ENCODE measurements at places on chromosomes 1 and 21. TPM values are rescaled to one million over a fixed set of nuclear protein-coding genes. Genes with fewer than 3 reads are reported as not detected.

DNA sequence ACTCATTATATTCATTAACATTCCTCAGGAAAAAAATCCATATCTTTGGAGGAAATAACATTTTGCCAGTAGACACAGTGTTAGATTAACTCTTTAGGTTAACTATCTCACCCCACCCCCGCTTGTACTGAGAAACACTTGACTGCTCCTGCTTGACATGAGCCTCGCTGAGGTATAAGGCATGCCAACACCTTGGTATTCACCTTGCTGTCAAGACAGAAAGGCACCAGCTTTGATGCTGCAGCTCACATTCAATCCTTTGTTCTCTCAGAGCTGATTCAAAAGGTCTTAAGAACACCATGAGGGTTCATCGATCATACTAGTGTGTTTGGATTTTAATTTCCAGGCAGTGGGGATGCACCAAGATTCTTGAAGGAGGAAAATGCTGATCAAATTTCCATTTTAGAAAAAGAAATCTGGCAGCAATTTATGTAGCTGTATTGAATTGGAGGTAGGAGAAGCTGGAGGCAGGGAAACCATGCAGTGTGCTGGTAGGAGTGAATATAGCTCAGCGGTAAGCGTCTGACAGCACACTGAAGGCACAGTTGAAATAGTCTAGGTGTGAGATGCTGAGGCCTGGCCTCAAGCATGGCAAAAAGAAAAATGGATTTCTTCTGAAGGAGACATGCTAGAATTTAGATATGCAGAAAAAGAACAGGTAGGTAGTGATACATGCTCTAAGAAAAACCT, 108.0 kb upstream of the ST6GALNAC5 start:
- H3K27me3 ChIP-seq: no peaks in the 10 kb centered on the region
- H3K27ac ChIP-seq: no peak overlapping the region
- no peak for DNase-seq
- no peak overlapping the region for H3K4me3 ChIP-seq

DNA sequence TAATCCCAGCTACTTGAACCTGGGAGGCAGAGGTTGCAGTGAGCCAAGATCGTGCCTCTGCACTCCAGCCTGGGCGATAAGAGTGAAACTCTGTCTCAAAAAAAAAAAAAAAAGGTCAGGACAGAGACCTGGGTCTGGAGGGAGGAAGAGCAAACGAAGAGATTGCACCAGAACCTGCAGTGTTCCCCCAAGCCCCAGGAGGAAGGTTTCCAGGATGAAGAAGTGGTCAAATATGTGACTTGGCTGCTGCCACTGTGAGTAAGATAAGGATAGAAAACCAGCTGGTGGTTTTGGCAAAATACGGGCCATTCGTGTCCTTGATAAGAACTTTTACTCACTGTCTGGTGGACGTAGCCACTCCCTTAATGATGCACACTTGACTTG, 42.2 kb downstream of the CLDN14 start:
- no peak for DNase-seq
- H3K4me3 ChIP-seq: no peak overlapping the region
- peaks cover 10% of the 10 kb centered on the region for H3K4me1 ChIP-seq
- H3K27ac ChIP-seq: no peak overlapping the region
- H3K27me3 ChIP-seq: no peaks in the 10 kb centered on the region

- no peaks in the 10 kb centered on the region for H3K4me1 ChIP-seq
- H3K4me3 ChIP-seq: no peak overlapping the region
- no peak overlapping the region for H3K27ac ChIP-seq
- H3K27me3 ChIP-seq: no peaks in the 10 kb centered on the region
- H3K36me3 ChIP-seq: no peaks in the 10 kb centered on the region
Measured at GRCh38 chr1:14794906-14795305, 196.4 kb downstream of the KAZN start.

DNA sequence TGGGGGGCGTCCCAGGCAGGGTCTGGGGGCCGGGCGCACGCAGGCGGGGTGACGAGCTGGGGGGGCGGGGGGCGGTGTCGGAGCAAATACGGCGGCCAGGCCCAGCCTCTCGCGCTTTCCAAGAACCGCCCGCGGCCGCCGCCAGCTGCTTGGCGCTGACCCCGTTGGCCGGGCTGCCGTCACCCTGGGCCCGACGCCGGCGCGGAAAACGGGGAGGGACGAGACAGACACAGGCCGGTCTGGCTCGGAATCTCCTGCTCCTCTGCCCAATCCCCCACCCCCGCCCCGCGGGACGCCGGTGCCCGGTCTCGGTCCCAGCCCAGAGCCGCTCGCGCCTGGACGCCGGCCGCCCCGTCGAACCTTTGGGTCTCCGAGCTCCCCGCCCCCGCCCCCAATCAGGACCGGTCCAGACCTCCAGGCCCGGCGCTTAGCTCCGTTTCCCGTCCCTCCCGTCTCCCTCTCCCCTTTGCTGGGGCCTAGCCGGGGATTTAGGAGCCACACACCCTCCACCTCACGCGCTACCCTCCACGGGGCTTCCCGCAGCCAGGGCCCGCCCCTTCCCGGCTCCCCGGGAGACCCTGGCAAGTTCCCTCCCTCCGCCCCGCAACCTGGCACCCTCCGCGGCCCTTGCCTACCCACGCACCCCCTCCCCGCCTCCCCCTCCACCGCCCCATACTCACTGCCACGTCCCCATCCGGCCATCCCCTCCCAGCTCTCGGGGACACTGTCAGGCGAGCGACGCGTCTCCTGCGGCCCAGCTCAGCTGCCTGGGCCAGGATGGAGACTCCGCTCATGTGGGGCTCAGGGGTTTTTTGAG, 800 bp upstream of the MMP23B start:
- H3K36me3 ChIP-seq: peaks cover 14% of the 10 kb centered on the region
- peak overlapping the region; percentile 42 for H3K4me3 ChIP-seq
- H3K27me3 ChIP-seq: peaks cover 21% of the 10 kb centered on the region
- H3K27ac ChIP-seq: peak overlapping the region; percentile 84

DNA sequence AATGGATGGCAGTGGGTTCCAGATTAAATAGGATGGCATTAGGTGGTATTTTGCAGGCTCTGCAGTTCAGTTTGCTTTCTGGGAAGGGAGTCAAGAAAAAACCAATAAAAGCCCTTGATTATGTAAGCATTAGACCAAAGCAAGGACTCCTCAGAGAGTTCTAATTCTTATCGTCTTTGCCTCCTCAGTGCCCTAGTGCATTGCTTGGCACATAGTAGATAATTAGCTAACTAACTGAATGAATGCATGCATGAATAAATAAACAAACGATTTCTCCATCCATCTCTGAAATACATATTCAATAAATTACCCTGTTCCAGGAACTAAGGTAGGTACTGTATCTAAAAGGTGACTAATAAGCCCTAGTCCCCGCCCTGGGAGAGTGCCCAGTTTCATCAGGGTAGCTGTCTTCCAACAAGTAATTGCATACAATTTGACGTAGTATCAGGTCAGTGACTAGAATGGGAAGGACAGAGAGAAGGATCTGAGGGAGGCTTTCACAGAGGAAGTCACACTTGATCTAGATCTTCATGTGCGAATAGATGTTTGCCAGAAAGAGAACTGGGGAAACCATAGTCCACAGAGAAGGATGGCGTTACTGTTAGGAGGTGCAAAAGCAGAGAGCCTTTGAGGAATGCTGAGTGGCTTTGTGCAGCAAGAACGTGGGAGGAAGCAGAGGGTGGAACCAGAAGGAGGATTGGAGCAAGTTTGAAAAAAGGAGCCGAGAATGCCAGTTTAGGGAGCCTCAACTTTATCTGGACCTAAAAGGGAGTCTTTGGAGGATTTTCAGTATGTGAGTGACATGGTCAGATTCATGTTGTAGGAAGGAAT, 111.4 kb downstream of the TBX19 start:
- peaks cover 2% of the 10 kb centered on the region for H3K27me3 ChIP-seq
- no peak overlapping the region for H3K27ac ChIP-seq
- DNase-seq: no peak
- H3K4me1 ChIP-seq: no peaks in the 10 kb centered on the region

PM20D1 gene
- 0.30 TPM for total RNA-seq

GRCh38 chr1:107169615-107170014, 28.8 kb downstream of the NTNG1 start:
- H3K27ac ChIP-seq: no peak overlapping the region
- no peaks in the 10 kb centered on the region for H3K4me1 ChIP-seq
- no peaks in the 10 kb centered on the region for H3K27me3 ChIP-seq

GRCh38 chr21:46078978-46079351, 18.9 kb upstream of the COL6A2 start:
- H3K4me1 ChIP-seq: no peaks in the 10 kb centered on the region
- no peak overlapping the region for H3K27ac ChIP-seq
- H3K4me3 ChIP-seq: no peak overlapping the region
- peaks cover 8% of the 10 kb centered on the region for H3K27me3 ChIP-seq
- DNase-seq: peak; percentile 35

- no peaks in the 10 kb centered on the region for H3K27me3 ChIP-seq
- no peaks in the 10 kb centered on the region for H3K36me3 ChIP-seq
- H3K4me3 ChIP-seq: no peak overlapping the region
- DNase-seq: no peak
- H3K27ac ChIP-seq: no peak overlapping the region
Measured at GRCh38 chr21:45377325-45377709, 27.6 kb upstream of the COL18A1 start.

- peaks cover 68% of the 10 kb centered on the region for H3K4me1 ChIP-seq
- H3K27ac ChIP-seq: no peak overlapping the region
- H3K27me3 ChIP-seq: no peaks in the 10 kb centered on the region
- peaks cover 3% of the 10 kb centered on the region for H3K36me3 ChIP-seq
- no peak overlapping the region for H3K4me3 ChIP-seq
Measured at GRCh38 chr1:32337855-32338636, 2.0 kb upstream of the MARCKSL1 start.

ITLN1 gene
- 2.7 TPM for total RNA-seq

DNA sequence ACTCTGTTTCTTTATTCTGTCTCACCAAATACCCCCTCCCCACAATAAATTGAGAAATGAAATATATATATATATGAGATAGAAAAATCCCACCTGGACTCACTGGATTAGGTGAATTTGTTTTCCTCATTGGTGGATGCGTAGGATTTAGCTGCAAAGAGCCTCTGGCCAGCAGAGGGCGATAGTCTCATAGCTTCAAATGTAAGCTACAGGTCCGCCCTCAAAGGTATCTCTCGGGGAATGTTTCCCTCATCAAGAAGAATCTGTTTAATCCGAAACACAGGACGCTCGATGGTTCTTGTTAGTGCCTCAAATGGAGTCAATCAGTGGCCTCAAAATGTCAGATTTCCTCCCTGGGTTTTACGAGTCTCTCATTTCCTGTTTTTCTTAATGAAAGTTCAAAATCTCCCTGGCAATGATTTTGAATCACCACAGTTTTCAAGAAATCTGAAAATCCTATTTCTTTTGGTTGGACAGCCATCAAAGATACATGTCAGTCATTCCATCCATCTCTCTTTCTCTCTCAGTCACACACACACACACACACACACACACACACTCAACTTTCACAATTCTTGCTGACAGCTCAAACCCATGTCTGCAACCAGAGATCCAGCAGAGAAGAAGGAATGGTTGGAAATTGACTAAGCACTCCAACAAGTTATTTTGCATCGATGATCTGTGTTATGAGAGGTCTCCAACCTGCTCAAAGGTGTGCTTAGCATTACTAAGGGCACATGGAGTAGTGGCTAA, 13.9 kb upstream of the CAMK1G start:
- H3K27me3 ChIP-seq: no peaks in the 10 kb centered on the region
- no peak overlapping the region for H3K4me3 ChIP-seq
- H3K36me3 ChIP-seq: no peaks in the 10 kb centered on the region
- peak; percentile 80 for DNase-seq
- no peak overlapping the region for H3K27ac ChIP-seq
- no peaks in the 10 kb centered on the region for H3K4me1 ChIP-seq

- peak overlapping the region; percentile 97 for H3K27ac ChIP-seq
- DNase-seq: no peak
- peak overlapping the region; percentile 68 for H3K4me3 ChIP-seq
- no peaks in the 10 kb centered on the region for H3K27me3 ChIP-seq
- peaks cover 29% of the 10 kb centered on the region for H3K36me3 ChIP-seq
Measured at GRCh38 chr1:234373959-234374254, 651 bp downstream of the COA6 start.

DNA sequence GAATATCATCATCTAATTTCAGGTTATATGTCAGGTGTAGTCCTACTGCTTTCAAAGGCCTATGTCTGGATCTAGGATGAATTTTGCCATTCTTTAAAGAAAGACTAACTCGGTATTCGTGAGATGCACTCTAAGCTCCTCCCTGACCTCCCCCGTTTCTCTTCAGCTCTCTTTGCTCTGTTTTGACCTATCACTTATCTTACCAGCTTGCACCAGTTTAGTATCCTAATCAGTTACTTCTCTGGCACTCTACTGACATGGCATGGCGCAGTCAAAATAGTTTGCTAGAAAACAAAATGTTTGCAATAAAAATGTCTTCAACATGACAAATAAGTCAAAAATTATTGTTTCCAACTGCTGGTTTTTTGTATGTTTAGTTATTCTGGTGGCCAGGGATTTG, 8.4 kb upstream of the SLC16A1 start:
- H3K27ac ChIP-seq: no peak overlapping the region
- no peak for DNase-seq
- H3K4me3 ChIP-seq: no peak overlapping the region
- peaks cover 12% of the 10 kb centered on the region for H3K36me3 ChIP-seq
- H3K4me1 ChIP-seq: no peaks in the 10 kb centered on the region
- H3K27me3 ChIP-seq: no peaks in the 10 kb centered on the region

LCE6A gene
- not detected for total RNA-seq

C1QA gene
- total RNA-seq: 935 TPM

GRCh38 chr1:115980998-115981993, 5.0 kb downstream of the SLC22A15 start:
- no peak overlapping the region for H3K4me3 ChIP-seq
- peaks cover 29% of the 10 kb centered on the region for H3K4me1 ChIP-seq
- H3K27me3 ChIP-seq: no peaks in the 10 kb centered on the region
- no peak for DNase-seq

GRCh38 chr1:27275696-27276095, 41.3 kb downstream of the WDTC1 start:
- no peaks in the 10 kb centered on the region for H3K4me1 ChIP-seq
- H3K27me3 ChIP-seq: no peaks in the 10 kb centered on the region
- H3K27ac ChIP-seq: no peak overlapping the region
- H3K4me3 ChIP-seq: no peak overlapping the region
- no peak for DNase-seq

GRCh38 chr1:99371413-99371812, 107.1 kb downstream of the PLPPR4 start:
- no peak for DNase-seq
- H3K4me3 ChIP-seq: no peak overlapping the region
- no peaks in the 10 kb centered on the region for H3K4me1 ChIP-seq

LEMD1 gene
- not detected for total RNA-seq

- H3K27me3 ChIP-seq: no peaks in the 10 kb centered on the region
- no peaks in the 10 kb centered on the region for H3K4me1 ChIP-seq
Measured at GRCh38 chr1:154304664-154305337, 16.1 kb upstream of the AQP10 start.

DHX9 gene
- total RNA-seq: 121 TPM

- H3K4me3 ChIP-seq: no peak overlapping the region
- H3K4me1 ChIP-seq: peaks cover 63% of the 10 kb centered on the region
- no peaks in the 10 kb centered on the region for H3K27me3 ChIP-seq
- H3K36me3 ChIP-seq: no peaks in the 10 kb centered on the region
- no peak for DNase-seq
- peak overlapping the region; percentile 64 for H3K27ac ChIP-seq
Measured at GRCh38 chr1:223832637-223832943, 13.2 kb downstream of the TP53BP2 start.

All from lower lobe of right lung (tissue), 2 donors.